ENCODE measurements at places on chromosomes 5 and 9. TPM values are rescaled to one million over a fixed set of nuclear protein-coding genes. Genes with fewer than 3 reads are reported as not detected.

DNA sequence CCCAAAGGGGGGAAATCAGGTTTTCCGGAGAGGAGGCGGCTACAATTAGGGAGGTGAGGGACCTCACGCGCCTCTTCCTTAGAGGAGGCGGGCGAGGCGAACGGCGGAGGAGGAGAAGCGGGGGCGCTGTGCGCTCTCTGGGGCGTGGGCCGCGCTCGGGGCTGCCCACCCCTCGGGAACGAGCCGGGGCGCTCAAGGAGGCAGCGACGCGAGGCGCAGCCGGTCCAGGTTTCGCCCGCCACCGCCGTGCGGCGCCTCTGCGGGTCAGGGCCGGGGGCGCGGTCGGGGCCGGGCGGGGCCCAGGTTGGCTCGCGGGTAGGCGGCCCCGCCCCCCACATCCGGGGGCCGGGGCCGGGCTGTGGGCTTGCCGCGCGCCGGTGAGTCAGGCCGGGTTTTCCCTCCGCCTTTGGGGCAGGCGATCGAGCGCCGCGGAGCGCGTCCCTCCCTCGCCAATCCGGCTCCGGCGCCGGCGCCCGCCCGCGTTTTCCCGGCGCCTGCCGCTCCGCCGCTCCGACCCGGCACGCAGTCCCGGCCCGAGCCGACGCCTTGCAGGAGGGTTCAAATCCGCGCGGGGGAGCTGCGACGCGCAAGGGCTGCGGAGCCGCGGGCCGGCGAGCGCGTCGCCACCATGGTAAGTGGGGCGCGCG is at the start of gene N4BP3:
Gene N4BP3 (plus strand): TSS at position 392 of the 647 bp plus-strand sequence. CDS start 6,052 bp downstream, outside the sequence.
- no peak for DNase-seq

DNA sequence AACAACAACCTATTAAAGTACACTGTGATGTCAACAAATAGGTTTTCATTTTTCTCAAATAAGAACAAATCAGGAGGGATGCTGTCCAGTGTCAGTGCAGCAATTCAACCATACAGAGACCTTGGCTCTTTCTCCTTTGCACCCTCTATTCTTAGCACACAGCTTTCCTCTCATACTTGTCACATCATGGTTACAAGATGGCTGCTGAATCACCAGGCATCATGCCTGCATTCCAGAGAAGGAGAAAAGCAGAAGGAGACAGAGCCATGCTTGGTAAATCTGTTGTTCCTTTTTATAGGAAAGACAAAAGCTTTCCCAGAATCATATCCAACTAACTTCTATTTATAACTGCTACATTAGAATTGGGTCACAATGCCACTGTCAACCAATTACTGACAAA is 124.7 kb upstream of the VLDLR start:
- no peak for DNase-seq

The SLCO4C1 gene
- 0.08 TPM for total RNA-seq

DNA sequence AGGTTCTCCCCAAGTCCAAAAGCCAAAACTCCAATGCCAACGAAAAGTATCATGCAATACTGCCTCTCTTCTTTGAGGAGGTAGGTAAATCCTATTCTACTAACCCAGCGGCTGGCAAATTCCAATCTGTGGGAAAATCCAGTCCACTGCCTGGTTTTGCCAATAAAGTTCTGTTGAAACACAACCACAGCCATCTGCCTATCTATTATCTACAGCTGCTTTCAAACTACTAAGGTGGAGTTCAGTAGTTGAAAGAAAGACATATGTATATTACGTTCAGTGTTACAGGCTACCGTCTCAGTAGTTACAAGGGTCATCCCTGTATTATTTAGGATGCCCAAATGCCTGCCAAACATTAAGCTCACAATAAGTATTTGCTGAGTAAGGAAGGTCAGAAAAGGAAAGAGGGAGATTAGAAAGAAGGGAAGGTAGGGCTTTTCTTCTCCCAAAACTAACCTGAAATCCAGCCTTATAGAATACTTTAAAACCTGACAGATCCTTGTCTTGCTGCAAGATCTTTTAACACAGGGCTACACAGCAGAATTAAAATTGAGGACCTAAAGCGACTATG is 16.2 kb downstream of the ARL15 start:
- DNase-seq: no peak

GRCh38 chr5:30890377-30890776 is 303.1 kb upstream of the CDH6 start:
- no peak for DNase-seq

GRCh38 chr9:134066526-134066912 is 1.3 kb downstream of the BRD3 start:
- DNase-seq: no peak

All from Right ventricle myocardium inferior (tissue), 1 donor.